ENCODE measurements at places on chromosomes 6 and 20.

- no peak for DNase-seq
These were observed 260.1 kb downstream of the PRL start for GRCh38 chr6:22036699-22037098.

DNA sequence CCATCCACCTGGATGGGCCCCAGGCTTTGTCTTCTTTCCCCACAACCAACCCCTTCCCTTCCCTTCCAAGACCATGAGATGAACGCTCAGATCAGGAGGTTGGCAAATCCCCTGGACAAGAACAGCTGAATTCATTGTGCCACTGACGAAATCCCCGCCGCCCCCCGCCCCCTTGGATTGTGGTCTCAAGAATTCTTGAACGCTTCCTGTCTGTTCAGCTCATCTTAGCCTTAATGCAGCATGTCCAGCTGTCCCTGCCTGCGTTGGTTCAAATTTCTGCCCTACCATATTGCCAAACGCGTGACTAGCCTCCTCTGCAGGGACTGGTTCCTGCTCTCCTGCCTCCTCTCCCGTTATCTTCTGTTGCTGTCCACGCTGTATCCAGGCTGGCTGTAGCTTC lies 133.2 kb downstream of the CDH4 start:
- no peak for DNase-seq

GRCh38 chr6:43773050-43773979 lies 3.3 kb downstream of the VEGFA start:
- peak; percentile 97 for DNase-seq

- DNase-seq = no peak
These were observed 361.2 kb downstream of the RNF144B start for GRCh38 chr6:18748314-18748713.

GRCh38 chr6:7707787-7708186 lies 18.1 kb upstream of the BMP6 start:
- peak; percentile 42 for DNase-seq

- no peak for DNase-seq
These were observed 14.5 kb downstream of the BCL2L1 start for GRCh38 chr20:31707994-31708735.

DNA sequence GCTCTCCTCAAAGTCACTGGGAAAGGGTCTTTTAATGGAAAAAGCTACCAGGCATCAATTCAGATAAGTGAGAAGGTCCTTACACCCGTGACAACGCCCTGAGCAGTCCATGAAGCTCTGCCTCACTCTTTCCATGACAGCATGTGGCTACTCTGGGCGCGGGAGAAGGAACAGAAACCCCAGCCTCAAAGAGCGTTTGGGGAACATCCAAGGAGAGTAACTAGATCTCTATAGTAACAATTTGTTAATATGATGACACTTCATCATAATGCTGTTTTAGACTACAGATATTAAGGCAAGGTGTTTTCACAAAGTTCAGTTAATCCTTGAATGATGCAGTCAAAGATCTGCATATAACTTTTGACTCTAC lies 55.2 kb downstream of the KIF6 start:
- DNase-seq = no peak

GRCh38 chr6:1657116-1657770 lies 47.5 kb downstream of the FOXC1 start:
- no peak for DNase-seq

- no peak for DNase-seq
These were observed 178.4 kb downstream of the FARS2 start for GRCh38 chr6:5439749-5440148.

- DNase-seq = peak; percentile 15
These were observed 462.7 kb upstream of the SULF2 start for GRCh38 chr20:48247961-48248360.

DNA sequence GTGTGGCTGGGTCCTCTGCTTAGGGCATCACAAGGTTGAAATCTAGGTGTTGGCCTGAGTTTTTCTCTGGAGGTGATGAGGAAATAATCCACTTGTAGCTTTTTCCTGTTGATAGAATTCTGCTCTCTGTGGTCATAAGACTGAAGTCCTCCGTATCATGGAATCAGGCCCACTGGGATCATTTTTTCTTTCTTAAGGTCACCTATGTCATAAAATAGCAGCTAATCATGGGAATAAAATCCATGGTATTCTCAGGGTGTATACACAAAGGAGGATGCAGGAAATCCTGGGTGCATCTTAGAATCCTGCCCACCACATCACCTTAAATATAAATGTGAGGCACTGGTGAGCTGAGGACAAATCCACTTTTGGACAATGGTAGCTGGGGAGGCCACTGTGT lies 72.7 kb downstream of the PRDM1 start:
- peak; percentile 8 for DNase-seq

GRCh38 chr20:18984238-18985200 lies 170.9 kb downstream of the SCP2D1 start:
- no peak for DNase-seq

DNA sequence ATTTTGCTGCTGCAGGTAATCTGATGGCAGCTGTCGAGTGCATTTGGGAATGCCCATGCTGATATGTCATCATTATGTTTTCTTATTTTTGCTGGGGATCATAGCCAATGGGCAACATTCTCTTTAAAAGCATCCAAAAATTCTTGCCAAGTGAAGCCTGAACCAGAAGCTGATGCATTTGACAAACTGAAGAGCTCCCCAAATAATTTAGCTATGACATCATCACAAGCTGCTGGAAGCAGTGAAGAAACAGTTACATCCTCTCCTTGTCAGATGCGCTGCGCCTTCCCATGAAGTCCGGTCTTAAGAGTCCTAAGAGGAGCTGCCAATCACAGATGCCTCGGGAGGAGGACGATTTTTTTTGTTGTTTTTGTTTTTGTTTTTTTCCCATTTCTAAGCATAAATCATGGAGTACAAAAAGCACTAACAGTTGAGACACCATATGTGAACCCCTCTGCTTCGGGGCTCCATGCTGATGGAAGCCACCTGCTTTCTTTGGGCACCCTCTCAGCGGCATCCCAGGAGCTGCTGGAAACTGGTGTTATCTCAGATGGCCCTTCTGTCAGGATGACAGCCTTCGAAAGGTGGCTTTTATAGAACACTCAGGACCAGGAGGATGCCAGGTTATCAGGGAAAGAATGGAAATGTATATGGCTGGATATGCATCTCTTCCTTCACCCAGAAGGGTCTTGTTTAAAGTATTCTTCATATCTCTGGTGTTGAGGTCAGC lies 56.1 kb upstream of the FOXQ1 start:
- DNase-seq = no peak

- no peak for DNase-seq
These were observed 40.4 kb downstream of the DLL1 start for GRCh38 chr6:170250455-170250854.

- DNase-seq = no peak
These were observed 149.2 kb upstream of the EXOC2 start for GRCh38 chr6:842141-842540.

DNA sequence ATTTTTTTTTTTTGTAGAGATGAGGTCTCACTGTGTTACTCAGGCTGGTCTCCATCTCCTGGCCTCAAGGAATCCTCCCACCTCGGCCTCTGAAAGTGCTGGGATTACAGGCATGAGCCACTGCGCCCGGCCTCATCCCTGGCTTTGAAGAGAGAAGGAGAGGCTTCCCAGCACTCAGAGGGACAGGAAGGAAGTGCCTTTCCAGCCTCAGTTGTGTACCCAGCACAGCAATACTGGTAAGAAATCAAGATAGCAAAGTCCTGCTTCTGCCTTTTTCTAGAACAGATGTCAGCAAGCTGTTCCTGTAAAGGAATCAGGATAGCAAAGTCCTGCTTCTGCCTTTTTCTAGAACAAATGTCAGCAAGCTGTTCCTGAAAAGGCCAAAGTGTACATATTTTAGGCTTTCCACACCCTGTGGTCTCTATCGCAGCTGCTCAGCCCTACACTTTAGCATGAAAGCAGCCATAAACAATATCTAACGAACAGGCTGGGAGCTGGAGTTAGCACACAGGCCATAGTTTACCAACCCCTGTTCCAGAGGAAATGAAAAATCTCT lies 6.3 kb upstream of the PLTP start:
- DNase-seq = no peak

- DNase-seq = no peak
These were observed 35.6 kb downstream of the DZANK1 start for GRCh38 chr20:18431206-18431605.

DNA sequence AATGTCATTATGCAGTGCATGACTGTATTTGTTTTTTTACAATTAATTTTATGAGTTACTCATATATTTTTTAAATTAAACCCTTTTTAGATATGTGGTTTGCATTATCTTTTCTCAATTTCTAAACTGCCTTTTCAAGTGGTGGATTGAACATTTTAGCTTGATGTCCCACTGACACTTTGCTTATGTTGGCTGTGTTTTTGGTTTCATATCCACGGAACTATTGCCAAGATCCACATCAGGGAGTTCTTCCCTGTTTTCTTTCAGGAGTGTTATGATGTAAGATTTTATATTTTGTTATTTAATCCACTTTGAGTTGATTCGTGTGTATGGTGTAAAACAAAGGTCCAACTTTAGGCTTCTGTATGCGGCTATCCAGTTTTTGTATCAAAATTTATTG lies 1144.9 kb upstream of the EYS start:
- no peak for DNase-seq

DNA sequence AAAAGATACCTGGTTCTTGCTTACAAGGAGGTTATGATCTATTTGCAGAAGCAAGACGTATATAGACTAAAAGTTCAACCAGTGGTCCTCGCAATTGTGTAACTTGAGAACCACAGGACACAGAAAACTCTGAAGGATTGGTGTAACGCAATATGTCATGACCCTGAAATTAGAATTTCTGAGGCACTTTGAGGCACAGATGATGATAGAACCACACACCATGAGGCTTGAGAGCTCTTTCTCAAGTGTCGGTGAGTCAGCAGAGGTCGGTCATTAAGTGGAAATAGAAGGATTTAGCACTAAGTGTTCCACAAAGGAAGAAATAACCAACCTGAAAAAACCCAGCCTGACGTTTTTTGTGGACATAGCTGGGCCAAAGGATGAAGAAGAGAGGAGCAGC lies 15.3 kb upstream of the CCN2 start:
- no peak for DNase-seq

DNA sequence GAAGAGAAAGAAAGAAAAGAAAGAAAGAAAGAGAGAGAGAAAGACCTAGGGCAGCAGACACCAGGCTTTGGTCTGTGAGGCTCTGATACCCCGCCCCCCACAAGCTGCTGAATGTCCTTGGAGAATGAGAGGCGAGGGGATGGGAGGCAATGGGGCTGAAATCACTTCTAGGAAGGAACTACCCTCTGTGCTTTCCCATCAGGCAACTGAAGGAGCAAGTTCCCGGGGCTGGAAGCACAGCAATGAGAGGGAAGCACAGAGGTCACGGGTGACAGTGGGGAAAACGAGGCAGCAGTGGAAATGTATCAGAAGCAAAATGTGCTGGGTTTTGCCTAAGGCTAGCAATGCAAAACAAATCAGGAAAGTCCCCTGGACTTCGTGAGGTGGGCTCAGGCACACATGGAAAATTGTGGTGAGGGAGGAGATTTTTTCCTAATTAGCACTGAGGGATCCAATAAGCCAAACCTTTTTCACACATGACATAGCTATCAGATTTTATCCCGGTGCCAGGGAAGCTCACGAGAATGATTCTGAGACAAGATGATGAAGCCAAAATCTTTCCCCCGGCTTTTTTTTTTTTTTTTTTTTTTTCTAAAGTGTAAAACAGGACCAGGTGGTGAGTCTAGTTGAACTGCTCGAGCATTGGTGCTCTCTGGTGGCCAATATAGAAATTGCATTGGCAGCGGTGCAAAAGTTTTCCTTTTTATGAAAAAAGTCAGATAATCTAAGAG lies 16.8 kb upstream of the ARFGEF2 start:
- peak; percentile 84 for DNase-seq

DNA sequence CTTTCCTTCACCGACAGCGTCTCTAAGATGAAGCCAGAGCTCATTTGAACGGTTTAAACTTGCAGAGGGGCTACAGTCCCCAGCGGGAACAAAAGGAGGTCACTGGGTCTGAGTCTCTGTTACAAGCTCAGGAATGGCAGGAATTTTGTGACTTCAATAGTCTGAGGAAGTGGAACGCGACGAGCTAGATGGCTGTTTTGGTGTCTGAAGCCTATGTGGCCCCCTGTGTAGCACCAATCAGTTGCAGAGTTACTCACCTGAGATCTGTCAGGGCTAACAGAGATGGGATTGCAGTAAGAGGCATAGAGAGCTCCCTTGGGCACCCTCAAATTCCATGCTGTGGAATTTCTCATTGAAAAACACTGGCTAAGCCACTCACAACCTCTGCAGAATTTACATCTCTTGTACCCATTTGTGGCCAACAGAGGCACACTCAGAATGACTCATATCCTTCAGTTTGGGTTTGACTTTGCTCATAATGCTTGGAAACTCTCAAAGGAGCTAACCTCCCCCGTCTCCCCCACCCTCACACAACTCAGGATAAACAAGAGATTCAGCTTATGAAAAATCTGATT lies 7.1 kb upstream of the TCP11 start:
- peak; percentile 90 for DNase-seq

DNA sequence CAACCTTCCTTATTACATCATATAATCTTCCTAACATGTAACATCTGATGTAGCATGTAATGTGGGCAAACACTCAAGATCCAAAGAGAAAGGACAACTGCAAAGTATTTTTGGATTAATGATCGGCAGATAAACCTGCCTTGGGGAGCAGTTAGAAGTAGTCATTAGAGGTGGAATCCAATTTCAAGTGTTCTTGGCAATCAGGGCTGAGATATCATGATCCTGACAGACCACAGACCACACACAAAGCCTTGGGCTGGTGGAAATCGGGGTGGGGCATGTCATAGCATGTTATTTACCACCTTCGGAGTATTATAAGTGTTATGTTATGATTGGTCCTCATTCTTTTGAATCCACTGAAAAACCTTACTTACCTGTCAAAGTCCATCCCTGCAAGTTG lies 16.3 kb downstream of the NCOA5 start:
- no peak for DNase-seq

- no peak for DNase-seq
These were observed 612.3 kb upstream of the ARID1B start for GRCh38 chr6:156164701-156165452.

DNA sequence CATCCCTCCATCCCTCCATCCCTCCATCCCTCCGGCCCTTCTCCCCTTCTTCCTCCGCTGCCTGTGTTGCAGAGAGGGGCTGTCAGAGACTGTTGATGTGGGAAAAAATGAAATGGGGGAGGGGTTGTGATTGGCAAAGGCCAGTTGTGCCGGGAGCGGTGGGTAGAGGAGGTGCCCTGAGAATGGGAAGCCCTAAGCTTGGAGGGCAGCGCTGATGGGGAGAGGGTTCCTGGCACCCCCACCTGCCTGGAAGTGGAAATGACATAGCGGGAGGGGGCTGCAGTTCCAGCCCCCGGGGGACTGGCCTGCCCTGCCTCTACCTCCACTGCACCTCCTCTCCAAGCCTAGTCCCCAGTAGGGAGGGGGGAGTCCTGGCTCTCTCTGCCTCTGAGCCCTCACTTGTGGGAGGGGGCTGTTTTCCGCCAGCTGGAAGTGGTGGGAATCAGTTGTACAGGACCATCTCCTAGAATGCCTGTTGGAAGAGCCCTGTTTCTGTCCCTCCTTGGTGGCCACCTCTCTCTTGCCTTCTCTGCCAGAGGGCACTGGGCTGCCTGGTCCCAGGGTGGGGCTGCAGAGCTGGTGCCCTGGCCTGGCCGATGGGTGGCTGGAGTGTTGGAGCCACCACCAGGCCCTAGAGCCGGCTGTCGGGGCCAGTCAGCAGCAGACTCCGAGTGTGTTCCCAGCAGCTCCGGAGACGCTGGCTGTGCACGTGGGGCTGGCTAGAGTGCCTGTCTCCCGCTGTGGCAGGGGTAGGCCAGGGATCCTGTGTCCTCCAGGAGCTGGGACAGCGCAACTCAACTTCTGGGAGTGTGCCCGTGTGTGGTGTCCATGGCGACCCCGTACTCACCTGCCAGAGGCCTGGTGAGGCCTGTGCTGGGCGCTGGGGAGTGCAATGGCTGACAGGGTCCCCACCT lies 1.5 kb downstream of the DLGAP4 start:
- DNase-seq = peak; percentile 66

GRCh38 chr6:137736911-137737310 lies 130.1 kb upstream of the TNFAIP3 start:
- no peak for DNase-seq

Measured in osteoblast (primary cell).